Activated CD8-positive, alpha-beta memory T cell treated with anti-CD3 and anti-CD28 coated beads for 4 hours (primary cell): ENCODE measurements at places on chromosomes 16 and 17.

GRCh38 chr17:75632863-75633485 lies at the start of gene SMIM5:
TSS of gene SMIM5 (plus strand) at chr17:75633434. CDS start at chr17:75640202, 6,768 bp downstream.
- DNase-seq: peak; percentile 63

DNA sequence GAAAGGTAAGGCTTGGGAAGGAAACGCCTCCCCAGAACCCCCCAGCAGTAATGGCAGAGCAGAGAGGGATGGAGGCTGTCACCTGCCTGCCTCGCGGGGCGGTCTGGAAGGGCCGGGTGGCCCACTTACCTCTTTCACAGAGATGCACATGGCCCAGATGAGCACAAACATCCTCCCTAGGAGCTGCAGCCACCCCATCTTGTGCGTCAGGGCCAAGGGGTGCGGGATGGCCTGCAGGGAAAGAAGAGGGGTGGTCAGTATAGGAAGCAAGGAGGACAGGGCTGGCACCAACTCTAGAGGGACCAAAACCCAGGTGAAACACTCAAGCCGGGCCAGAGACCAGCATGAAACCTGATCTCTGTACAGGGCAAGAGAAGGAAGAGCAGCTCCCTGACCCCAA lies 29.7 kb downstream of the TRPV3 start:
- DNase-seq: no peak

GRCh38 chr17:5846001-5846400 lies 224.2 kb upstream of the WSCD1 start:
- DNase-seq: no peak

GRCh38 chr16:9007177-9007794 lies 43.6 kb upstream of the USP7 start:
- no peak for DNase-seq

DNA sequence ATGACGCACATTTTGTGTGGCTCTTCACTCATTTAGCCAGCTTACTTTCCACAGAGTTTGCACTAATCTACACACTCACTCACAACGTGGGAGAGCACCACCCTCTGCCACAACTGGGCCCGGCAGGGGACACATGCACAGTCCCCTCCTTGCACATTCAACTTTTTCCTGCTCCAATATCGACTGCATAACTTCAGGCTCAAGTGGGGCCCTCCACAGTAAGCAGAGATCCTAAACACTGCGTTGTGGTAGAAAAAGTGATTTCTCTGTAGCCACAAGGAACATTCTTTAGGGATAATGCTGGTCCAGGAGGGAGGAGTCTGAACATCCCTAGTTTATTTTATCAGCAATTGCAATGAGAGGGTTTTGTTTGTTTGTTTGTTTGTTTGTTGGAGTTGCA lies 40.0 kb downstream of the MRPS23 start:
- no peak for DNase-seq
